CD4-positive, alpha-beta T cell treated with Interleukin-21 for 1 hour (primary cell): ENCODE measurements at places on chromosomes 1 and 21.

DNA sequence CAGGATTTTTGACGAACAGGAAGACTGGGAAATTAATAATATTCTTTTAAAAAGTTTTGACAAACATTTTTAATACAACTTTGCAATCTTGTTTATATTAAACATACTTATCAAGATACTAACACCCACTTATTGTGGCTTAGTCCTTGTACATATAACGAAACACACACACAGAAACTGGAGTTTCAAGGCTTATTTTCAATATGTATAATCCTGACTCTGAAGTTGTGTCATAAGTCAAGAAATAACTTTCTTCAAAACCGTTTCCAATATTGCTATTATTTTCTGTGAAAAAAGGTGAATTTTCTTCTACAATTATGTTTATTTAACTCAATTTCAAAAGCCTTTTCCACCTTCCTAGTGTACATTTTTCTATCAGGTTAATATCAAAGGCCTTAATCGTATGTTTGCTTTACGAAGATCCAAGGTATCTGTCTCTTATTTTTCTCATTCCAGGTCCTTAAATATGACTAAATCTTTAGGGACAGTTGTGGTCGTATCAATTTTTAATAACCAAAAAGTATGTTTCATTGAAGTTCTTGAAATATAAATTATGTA, 1.8 kb downstream of the CDKN2C start:
- no peak for DNase-seq

DNA sequence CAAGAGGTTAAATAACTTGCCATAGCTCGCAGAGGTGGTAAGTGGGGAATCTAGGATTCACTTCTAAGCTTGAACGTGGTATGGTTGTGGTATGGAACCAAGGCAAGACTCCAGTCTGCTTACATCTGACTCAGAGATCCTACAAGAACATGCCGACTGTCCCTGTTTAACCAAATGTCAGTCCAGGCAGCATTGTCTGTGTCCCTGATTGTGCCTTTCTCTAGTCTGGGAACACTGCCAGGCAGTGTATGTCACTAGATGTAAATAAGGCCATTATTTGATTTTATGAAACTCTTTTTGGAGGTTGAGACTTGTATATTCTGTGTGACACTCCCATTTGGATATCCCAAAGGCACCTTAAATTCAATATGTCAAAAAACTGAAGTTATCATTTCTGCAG, 96.0 kb downstream of the NOS1AP start:
- no peak for DNase-seq

GRCh38 chr1:72284084-72284347, 1.7 kb upstream of the NEGR1 start:
- no peak for DNase-seq

- DNase-seq, result no peak
Observed at GRCh38 chr1:30724175-30724574, 790 bp upstream of the MATN1 start.

DNA sequence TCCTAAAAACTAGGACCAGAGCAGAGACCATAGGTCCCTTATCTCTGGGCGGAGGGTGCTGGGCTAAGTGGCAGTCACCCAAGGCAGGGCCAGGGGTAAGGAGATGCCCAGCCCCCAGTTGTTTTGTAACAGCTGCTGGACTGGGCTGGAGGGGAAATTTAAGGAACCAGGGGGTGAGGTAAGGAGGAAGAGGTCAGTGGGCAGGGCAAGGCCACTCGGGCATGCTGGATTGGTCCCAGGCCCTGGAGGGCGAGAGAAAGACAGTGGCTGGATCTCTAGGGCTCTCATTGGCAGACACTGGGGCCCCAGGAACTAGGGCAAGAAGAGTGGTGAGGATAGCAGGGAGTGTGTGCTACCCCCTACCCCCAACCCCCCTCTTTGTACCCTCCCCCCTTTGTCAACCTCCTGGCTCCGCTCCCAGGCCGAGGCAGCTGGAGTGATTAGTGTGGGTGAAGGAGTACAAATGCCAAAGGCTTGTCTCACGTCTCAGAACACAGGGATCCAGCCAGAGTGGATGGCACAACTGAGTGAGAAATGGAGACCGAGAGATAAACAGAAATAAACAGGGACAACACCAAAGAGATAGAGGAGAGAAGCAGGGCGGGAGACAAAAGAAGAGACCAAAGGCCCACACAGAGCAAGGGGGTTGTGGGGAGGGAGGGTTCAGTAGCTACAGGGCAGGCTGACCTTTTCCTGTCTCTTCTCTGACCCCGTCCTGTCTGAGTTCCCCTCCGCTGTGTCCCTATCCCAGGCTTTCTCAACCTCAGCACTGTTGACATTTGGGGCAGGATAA, 20.5 kb upstream of the THRAP3 start:
- no peak for DNase-seq

DNA sequence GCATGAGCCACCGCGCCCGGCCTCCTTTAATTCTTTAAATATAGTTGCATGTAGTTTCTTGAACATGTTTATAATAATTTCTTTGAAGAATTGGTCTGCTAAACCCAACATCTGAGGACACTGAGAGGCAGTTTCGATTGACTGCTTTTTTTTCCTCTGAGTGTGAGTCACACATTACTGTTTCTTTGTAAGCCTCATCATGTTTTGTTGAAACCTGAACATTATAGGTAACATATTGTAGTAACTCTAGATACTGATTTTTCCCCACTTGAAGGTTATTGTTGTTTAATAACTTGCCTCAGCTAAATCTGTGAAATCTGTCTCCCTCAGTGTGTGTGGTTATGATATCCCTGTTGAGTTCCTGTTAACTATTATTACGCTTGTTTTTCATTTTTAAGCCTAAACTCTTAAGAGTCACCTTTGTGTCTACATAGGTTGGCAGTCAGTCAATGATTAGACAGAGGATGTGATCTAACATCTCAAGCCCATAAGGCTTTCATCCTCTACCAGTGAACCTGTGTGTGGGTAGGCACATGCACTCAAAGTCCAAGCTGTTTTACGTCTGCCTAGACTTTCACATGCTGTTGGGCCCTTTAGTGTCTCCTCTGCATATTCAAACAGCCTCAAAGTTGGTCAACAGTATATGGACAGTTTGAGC, 155.5 kb downstream of the KCNH1 start:
- DNase-seq, result no peak

- no peak for DNase-seq
Observed at GRCh38 chr1:85611856-85612255, 31.3 kb downstream of the CCN1 start.

DNA sequence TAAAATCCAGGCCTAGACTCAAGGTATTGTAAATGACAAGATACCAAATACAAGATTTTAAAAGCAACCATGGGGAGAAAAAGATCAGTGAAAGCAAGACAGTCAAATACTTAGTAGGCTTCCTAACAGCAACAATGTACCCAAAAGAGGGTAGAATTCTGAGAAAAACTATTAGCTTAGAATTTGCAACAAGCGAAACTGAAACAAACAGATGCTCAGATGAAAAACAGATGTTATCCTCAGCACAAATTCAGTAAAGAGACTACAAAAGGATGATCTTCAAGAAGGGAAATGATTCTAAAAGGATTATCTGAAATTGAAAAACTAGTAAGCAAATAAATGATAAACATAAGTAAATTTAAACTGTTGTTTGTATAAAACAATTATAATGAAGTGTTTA, 40.0 kb downstream of the PDC start:
- no peak for DNase-seq

DNA sequence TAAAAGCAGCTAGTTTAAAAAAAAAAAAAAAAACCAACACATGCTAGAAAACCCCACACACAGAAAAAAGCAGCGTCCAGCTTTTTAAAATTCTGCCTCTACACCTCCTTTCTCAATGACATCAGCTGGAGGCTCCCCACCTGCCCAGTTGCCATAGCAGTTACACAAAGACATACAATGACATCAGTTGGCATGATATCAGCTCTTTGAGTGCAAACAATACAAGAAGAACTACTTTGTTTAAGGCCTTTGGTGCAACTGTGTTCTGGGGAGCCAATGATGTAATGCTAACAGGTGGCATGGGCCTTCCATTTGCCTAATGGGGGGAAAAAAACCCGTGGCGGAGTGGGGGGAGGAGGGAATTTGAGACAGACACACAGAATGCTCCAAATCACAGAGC, 32.9 kb downstream of the DUSP10 start:
- peak; percentile 84 for DNase-seq

GRCh38 chr1:43781574-43781973, 74.2 kb downstream of the ST3GAL3 start:
- DNase-seq, result no peak

- no peak for DNase-seq
Observed at GRCh38 chr21:45562965-45563364, 20.7 kb upstream of the SLC19A1 start.

DNA sequence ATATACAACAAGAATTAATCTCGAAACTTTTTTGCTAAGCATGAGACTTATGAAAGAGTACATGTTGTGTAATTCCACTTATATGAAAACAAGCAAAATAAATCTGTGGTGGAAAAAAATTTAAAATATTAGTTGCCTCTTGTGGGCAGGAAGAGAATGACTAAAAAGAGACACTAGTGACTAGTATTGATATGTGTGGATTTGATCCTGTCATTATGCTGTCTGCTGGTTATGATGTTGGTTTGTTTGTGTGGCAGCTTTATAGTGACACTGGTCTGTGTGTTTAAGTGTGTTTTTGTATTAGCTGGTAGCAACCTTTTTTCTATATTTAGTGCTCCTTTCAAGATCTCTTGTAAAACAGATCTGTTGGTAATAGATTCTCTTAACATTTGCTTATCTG, 267.8 kb upstream of the NRIP1 start:
- no peak for DNase-seq

GRCh38 chr1:33653226-33653625, 180.8 kb downstream of the ZSCAN20 start:
- DNase-seq, result no peak

- no peak for DNase-seq
Observed at GRCh38 chr1:192620071-192620635, 15.8 kb upstream of the RGS13 start.

GRCh38 chr1:85343612-85344255, 67.3 kb upstream of the BCL10 start:
- no peak for DNase-seq

DNA sequence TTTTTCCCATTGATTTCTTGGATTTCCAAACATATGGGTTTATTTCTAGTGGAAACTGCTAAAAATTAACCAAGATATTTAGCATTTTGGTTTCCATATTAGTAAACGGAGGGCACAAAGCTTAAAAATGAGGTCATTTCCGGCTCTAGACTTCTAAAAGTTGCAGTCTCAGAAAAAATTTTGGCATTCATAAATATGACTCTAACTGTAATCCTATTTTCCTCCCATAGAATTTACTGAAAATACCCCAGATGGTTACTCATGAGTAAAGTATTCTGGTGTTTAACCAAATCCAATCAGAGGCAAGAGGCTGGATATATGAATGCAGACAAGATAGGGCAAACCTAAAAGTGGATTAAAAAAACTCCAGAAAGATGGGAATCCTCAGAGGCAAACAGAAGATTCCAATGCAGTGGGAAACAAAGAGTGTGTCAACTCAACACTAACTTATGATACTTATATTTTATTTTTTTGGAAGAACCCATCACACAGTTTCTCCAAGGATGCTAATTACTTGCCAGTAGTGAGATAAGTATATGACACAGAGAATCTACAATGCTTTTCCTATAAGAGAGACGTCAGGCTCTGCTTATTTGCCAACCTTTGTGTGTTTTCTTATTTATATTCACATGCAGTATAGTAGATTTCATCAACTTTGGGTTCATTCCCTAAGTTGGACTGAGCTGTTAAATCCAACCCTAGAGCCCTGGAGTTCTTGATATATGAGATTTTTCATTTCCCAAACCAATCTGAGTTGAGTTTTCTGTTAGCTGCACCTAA, 90.1 kb upstream of the BCL10 start:
- DNase-seq, result no peak

GRCh38 chr1:9246841-9247785, 12.5 kb downstream of the H6PD start:
- DNase-seq, result no peak

DNA sequence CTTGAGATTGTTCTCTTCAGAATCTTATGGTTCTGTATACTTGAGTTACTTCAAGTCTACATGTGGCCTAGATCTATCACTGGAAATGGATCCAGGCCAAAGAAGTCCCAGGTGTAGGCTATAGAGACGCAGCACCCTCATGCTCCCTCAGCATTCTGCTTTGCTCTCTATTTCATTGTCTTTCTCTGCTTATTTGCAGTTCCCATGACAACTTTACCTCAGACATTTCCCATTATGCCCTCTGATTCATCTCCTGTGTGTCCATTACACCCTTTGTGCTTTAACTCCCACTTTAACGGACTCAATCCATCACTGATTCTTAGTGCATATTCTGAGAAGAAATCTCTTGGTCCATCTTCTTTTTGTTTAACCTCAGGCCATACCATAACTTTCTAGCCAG, 236.9 kb upstream of the NRIP1 start:
- no peak for DNase-seq

- DNase-seq, result peak; percentile 17
Observed at GRCh38 chr1:8816831-8817411, 519 bp downstream of the RERE start.

DNA sequence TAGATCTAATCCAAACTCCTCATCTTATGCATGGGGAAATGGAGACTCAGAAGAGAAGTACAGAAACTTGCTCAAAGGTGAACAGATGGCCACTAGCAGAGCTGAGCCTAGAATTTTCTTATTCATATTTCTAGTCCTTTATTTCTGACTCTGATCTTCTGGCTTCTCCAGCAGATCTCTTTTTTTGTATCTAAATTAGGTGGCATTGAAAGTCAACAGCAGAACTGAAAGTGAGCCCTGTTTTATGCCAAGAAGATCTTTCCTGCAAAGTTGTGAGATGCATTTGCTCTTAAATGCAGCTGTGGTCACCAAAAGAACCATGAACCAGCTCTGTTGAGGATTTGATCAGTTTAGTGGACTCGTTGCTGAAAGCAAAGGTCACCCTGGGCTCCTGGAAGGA, 75.5 kb downstream of the KAZN start:
- DNase-seq, result no peak

- no peak for DNase-seq
Observed at GRCh38 chr1:206932177-206932576, 10.4 kb upstream of the FCMR start.

GRCh38 chr1:233905416-233906051, 1.1 kb downstream of the SLC35F3 start:
- DNase-seq, result no peak
